ENCODE measurements at places on chromosomes 7 and 10.

DNA sequence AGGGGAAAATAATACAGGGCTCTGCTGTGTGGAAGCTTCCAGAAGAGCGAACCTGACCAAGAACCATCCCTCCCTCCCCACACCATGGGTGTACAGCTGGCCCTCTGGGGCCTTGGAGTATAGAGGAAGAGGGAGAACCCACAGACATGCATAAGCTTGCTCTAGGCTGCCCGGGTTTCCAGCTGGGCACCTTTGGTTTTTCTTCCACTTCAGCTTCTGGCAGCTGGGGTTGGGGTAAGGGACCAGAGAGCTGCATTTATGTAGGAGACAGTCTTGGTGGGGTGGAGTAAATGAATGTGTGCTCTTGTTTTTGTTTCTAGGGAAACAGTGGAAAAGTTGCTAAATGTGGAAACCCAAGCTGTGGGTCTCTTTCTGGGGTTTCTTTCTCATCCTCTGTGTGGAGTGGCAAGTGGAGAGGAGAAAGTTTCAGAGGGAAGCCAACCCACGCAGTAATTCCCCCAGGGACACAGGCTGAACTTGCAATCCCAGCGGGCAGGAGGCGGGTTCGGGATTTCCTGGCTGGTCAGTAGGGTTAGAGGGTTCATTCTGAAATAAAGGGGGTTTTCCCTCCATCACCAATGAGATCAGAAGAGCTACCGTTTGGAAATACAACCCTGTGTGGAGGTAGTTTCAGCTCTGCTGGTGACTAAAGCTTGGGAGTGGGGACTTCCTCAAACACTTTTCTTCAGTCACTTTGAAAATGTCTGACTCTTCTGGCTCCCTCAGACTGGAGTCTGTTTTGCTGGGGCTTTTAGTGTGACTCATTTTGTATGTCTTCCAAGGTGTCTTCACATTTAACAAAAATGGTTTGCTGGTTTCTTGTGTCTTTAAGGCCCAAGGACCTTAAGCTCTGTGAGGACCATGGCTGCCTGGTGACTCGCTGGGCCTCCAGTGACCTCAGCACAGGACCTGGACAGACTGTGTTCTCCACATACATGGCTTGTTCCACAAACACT is 22.2 kb upstream of the SRGN start:
- DNase-seq: no peak

- DNase-seq: no peak
Observed at GRCh38 chr7:154442939-154443338, 390.7 kb downstream of the DPP6 start.

DNA sequence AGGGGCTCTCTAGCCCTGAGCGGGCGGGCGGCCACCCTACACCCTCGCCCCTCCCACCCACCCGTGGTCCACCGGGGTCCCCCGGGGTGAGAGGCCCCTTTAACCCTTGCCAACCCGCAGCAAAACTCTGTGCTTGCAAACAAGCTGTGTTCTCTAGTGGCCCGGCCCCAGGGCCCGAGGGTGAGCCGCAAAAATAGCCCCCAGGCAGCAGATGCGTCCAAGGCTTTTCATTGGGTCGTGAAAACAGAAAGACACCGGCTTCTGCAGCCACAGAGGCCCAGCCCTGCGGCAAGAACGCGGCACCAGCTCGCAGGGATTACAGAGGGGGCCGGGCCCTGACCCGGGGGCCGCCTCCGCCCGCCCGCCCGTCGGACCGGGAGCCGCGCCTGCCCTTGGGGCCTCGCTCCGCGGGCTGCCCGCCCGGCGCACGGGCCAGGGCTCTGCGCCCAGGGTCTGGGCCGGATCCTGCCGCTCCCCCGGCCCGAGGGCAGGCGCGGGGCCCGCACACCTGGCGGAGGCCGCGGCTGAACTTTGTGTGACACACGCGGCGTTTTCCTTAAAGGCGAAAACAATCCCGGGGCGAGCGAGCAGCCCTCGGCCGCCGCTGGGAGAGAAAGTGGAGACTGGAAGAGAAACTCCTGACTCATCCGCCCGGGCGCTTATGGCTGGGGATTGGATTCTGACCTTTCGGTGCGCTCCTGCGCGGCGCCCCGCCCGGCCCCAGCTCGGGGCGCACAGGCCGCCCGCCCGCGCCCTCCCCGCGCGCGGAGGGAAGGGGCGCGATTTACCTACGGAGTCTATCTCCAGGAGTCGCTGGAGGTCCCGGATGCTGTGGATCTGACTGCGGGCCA is 2.8 kb downstream of the PDGFA start:
- DNase-seq: no peak

DNA sequence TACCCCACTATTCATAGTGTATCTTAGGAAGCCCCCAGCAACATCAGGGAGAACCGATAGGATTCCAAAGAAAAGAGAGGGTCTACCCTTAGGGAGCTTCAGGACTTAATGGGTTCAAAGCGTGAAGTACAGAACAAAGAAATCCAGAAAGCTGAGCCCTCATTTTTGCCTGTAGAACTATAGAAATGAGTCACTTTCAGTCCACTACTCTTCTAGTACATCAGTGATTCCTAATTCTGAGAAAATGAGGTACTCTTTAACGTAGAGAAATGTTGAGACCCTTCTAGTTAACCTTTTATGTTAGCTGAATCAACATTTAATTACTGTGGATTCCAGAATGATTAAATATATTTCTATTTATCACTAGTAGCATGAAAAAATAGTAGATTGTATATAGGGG is 1.8 kb downstream of the TDRD1 start:
- no peak for DNase-seq

- no peak for DNase-seq
Observed at GRCh38 chr10:62264702-62265436, 3.8 kb downstream of the RTKN2 start.

- no peak for DNase-seq
Observed at GRCh38 chr7:156735851-156736250, 95.3 kb downstream of the RNF32 start.

GRCh38 chr10:62561151-62561550 is 187.0 kb downstream of the ZNF365 start:
- no peak for DNase-seq
